ENCODE measurements at places on chromosomes 1 and 21. TPM values are rescaled to one million over a fixed set of nuclear protein-coding genes. Genes with fewer than 3 reads are reported as not detected.
A peak's percentile ranks its signal among the peaks of the same experiment; 100 is the strongest.

DNA sequence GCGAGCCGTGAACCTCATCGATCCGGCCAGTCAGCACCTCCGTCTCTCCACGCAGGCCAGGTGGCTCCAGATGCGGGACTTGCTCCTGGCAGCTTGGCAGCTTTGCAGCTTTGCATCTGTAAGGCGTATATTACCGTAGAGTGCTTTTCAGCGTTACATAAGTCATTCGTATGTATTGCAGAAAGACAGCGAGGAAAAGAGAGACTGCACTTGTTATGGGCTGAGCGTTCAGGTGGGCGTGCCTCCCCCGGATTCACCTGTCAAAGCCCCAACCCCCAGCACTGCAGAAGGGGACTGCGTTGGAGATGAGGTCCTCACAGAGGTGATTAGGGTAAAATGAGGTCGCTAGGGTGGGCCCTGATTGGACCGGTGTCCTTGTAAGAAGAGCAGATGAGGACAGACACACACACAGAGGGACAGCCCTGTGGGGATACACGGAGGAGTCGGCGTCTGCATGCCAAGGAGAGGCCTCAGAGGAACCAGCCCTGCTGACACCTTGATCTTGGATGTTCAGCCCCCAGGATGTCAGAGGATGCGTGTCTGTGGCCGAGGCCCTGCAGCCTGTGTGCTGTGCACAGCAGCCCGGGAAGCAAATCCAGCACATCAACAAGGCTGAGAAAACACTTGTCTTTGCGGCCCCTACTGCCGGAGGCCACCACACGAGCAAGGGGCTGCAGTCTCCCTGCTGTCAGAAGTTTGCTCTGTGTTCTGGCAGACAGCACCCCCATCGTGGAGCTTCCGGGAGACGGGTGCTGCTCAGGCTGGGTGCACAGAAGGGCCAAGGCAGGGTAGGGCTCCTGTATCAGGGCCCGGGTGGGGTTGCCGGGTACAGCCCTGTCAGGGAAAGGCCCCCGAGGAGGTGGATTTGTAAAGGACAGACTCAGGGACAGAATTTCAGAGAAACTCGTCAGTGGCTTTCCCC lies 10.9 kb upstream of the AGPAT3 start:
- peaks cover 23% of the 10 kb centered on the region for H3K27me3 ChIP-seq
- no peaks in the 10 kb centered on the region for H3K4me1 ChIP-seq
- DNase-seq, result no peak

DNA sequence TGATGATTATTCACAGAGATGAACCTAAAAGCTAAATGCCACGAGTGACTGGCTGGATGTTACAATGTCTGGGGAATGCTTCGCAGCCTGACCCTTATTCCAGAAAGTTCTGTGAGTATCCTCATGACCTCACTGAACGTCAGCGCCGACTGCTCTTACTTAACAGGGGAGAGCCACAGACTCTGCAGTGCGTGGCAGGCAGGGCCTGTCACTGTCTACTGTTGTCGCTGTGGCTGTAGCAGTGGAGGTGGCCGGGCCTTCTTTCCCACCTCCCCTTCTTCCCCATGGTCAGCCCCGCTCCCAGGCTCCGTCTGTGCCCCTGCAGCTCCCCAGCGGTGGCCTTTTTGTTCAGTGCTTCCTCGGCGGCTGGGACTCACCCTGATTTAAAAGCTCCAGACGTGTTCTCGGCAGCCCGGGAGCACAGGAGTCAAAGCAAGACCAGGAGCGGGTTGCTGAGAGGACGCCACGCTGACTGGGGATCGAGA lies 52.2 kb upstream of the TARBP1 start:
- peaks cover 33% of the 10 kb centered on the region for H3K4me1 ChIP-seq
- H3K27ac ChIP-seq, result peak overlapping the region; percentile 71
- H3K4me3 ChIP-seq, result no peak overlapping the region
- H3K27me3 ChIP-seq, result no peaks in the 10 kb centered on the region

Gene TNFAIP8L2
- not detected for total RNA-seq

Gene CIART
- total RNA-seq, result 13.9 TPM

- H3K4me1 ChIP-seq, result peaks cover 3% of the 10 kb centered on the region
- H3K27ac ChIP-seq, result peak overlapping the region; percentile 99
- DNase-seq, result no peak
- H3K36me3 ChIP-seq, result peaks cover 4% of the 10 kb centered on the region
- H3K4me3 ChIP-seq, result peak overlapping the region; percentile 86
Observed at GRCh38 chr1:2226525-2227345, 1.4 kb upstream of the SKI start.

GRCh38 chr1:59071876-59072582 lies 224.9 kb upstream of the FGGY start:
- H3K27ac ChIP-seq, result no peak overlapping the region
- no peaks in the 10 kb centered on the region for H3K27me3 ChIP-seq
- no peak for DNase-seq
- H3K4me1 ChIP-seq, result no peaks in the 10 kb centered on the region

- no peak for DNase-seq
- no peaks in the 10 kb centered on the region for H3K4me1 ChIP-seq
- H3K4me3 ChIP-seq, result no peak overlapping the region
- H3K36me3 ChIP-seq, result no peaks in the 10 kb centered on the region
Observed at GRCh38 chr21:15353546-15353945, 288.7 kb upstream of the NRIP1 start.

DNA sequence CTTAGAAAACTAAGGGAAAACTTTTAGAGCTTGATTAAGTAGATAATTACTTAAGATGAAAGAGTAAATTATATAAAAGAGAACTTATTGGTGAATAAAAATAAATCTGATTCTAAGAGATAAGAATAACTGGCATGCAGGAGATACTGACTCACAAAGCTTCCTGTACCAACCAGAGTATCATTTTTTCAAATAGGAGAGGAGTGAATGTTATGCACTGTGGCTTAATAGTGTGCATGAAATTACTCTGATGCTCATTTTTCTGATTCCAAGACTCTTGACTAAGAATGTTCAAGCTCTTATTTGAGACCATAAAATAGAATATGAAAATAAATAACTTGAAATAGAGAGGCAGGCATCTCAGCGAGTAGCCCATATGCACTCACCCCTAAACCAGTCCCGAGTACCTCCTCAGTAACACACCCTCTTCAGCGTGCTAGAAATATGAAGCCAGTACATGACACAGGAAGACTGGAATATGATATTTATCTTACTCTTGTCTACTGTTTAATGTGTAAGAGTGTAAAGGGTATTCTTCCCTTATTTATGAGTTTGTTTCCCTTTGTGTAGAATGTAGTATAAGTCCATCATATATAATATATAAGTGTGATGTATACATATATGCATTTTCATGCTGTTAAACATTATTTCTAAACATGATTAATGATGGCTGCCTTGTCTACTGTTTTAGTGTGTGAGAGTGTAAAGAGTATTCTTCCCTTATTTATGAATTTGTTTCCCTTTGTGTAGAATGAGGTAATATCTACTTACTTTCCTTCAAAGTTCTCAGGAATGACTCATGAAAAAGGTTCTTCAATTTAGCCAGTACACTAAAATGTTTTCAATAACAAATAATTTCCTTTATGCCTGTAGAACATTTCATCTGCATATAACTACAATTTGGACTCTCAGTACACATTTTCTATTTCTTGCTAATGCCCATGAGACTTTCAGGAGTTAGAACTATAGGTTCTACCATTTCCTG lies 99.2 kb upstream of the PALMD start:
- H3K27me3 ChIP-seq, result no peaks in the 10 kb centered on the region
- H3K36me3 ChIP-seq, result no peaks in the 10 kb centered on the region
- peaks cover 4% of the 10 kb centered on the region for H3K4me1 ChIP-seq
- no peak overlapping the region for H3K4me3 ChIP-seq
- H3K27ac ChIP-seq, result no peak overlapping the region

DNA sequence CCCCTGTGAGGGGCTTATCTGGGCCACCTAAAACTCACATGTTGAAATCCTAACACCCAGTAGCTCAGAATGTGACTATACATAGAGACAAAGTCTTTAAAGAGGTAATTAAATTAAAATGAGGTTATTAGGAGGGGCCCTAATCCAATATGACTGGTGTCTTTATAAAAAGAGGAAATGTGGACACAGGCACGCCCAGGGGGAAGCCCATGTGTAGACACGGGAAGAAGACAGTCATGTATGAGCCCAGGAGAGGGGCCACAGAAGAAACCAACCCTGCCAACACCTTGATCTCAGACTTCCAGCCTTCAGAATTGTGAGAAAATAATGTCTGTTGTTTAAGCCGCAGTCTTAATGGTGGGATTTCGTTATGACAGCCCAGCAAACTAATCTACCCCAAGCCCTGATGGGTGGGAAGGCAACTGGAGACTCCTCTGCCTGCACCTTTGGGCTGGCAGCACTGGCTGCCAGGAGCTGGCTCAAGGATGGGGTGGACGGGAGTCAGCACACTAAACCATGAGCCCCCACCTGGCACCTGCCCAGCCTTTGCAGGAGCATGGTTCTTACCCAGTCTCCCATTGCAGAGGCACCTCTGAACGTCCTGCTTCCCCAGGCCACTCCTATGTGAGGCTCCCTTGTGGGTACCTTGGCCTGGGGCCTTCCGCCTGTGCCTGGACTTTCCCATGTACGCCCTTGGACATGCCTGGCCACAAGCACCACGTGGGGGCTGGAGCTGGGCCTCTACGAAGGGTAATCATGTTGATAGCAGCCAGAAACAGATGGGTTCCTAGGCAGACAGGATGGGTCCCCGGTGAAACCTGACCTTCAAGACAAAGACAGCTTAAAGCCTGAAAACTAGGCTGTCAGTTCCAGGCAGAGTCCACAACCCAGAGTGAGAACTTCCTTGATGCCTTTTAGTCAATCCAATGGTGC lies 57.1 kb upstream of the DMRTB1 start:
- no peak for DNase-seq
- H3K36me3 ChIP-seq, result no peaks in the 10 kb centered on the region
- peaks cover 54% of the 10 kb centered on the region for H3K27me3 ChIP-seq
- no peaks in the 10 kb centered on the region for H3K4me1 ChIP-seq

DNA sequence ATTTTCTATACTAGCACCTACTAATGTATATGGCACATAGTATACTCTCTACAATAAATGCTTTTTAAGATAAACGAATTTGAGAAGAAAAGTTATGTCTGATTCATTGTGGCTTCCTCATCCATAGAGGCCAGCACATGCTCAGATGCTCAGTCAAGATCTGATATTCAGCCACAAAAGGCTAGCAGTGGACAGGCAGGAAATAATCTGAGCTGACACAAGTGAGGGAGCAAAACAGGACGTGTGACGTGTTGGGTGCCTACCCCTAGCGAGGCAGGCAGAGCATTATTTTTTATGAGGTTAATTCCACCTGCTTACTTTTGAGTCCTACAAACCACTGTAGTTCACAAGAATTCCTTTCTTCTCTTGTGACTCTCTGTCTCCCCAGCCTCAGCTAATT lies 550.9 kb downstream of the SMYD3 start:
- H3K27ac ChIP-seq, result no peak overlapping the region
- no peaks in the 10 kb centered on the region for H3K27me3 ChIP-seq
- no peaks in the 10 kb centered on the region for H3K36me3 ChIP-seq
- H3K4me1 ChIP-seq, result peaks cover 6% of the 10 kb centered on the region
- H3K4me3 ChIP-seq, result no peak overlapping the region

GRCh38 chr1:219088778-219089557 lies 84.7 kb upstream of the LYPLAL1 start:
- no peaks in the 10 kb centered on the region for H3K36me3 ChIP-seq
- peaks cover 6% of the 10 kb centered on the region for H3K4me1 ChIP-seq
- no peak overlapping the region for H3K4me3 ChIP-seq
- no peaks in the 10 kb centered on the region for H3K27me3 ChIP-seq
- peak; percentile 97 for DNase-seq

GRCh38 chr1:245937316-245938045 lies 569.6 kb downstream of the SMYD3 start:
- H3K36me3 ChIP-seq, result no peaks in the 10 kb centered on the region
- no peaks in the 10 kb centered on the region for H3K4me1 ChIP-seq
- H3K27me3 ChIP-seq, result no peaks in the 10 kb centered on the region
- no peak for DNase-seq
- H3K27ac ChIP-seq, result no peak overlapping the region

DNA sequence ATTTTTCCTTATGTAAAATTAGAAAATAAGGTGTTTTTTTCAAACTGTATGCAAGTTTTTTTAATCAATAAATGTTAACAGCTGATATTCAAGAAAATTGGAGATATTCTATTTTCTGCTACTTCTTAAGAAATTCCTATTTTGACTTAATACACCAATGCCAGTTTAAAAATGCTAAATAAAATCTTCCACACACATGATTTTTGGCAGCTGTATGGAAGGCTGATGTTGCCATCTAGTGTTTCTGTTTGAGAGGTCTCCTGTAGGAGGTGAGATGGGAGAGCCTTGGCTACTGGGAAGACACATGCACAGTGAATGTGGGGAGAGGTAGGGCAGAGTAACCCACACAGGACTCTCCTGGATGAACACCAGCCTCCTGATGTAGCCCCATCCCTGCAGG lies 29.2 kb upstream of the OR2B11 start:
- H3K4me1 ChIP-seq, result no peaks in the 10 kb centered on the region
- no peak overlapping the region for H3K27ac ChIP-seq
- DNase-seq, result peak; percentile 34
- H3K36me3 ChIP-seq, result no peaks in the 10 kb centered on the region
- H3K27me3 ChIP-seq, result no peaks in the 10 kb centered on the region
- H3K4me3 ChIP-seq, result no peak overlapping the region

Gene FCRL4
- not detected for total RNA-seq

Gene SPRTN
- total RNA-seq, result 17.4 TPM

Gene FAM72B
- total RNA-seq, result 1.6 TPM

GRCh38 chr1:168136709-168137514 lies at the start of gene GPR161:
GPR161 (minus strand) TSS chr1:168136930; CDS start chr1:168104850, 32,080 bp downstream.
- H3K27me3 ChIP-seq, result 0 out of 2 replicates have a peak, but pooled peaks cover 2% of the 10 kb centered on the region
- peak within 1 kb of the TSS; percentile 76 for H3K27ac ChIP-seq
- peak within 1 kb of the TSS; percentile 70 for H3K4me3 ChIP-seq
- DNase-seq, result peak; percentile 36
- H3K36me3 ChIP-seq, result no peaks in the 10 kb centered on the region
- H3K4me1 ChIP-seq, result peaks cover 3% of the 10 kb centered on the region

DNA sequence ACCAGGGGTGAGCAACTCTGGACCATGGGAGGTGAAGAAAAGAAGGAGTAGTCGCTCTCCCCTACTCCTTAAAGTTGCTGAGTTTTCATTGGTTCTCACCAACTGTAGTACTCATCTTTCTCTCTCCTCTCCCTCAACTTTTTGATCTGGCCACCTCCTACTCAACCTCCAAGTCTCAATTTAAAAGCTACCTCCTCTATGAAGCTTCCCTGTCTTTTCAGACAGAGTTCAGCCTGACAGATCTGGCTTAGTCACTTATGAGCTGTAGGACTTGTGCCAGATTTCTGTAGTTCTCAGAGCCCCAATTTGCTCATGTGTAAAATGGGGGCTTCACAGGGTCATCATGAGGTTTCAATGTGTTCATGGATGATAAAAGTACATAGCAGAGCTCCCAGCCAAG lies 34.5 kb upstream of the HTR1D start:
- H3K27ac ChIP-seq, result no peak overlapping the region
- peaks cover 4% of the 10 kb centered on the region for H3K27me3 ChIP-seq
- no peaks in the 10 kb centered on the region for H3K4me1 ChIP-seq
- no peak overlapping the region for H3K4me3 ChIP-seq

DNA sequence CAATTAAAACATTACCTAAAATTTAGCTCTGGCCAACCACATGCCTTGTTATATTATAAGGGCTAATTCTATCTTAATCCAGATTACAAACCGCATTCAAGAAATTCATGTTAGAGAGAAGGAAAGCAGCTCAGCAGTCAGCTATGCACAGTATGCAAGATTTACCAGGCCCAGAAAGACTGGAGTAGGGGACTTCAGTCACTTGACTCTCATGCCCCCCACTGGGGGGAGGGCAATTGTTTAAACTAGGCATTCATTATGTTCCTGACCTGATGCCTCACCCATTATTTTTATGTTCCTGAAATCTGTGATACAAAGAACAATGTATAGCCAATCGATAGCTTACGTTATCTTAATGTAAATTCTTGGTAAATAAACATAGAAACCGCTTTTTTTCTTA lies 96.9 kb downstream of the ZNF644 start:
- no peaks in the 10 kb centered on the region for H3K27me3 ChIP-seq
- H3K4me3 ChIP-seq, result no peak overlapping the region
- peaks cover 14% of the 10 kb centered on the region for H3K4me1 ChIP-seq

Gene CCDC27
- total RNA-seq, result not detected

Measured in IMR-90 (cell line).